Right ventricle myocardium superior (tissue), 1 donor: ENCODE measurements at places on chromosomes 11 and 22. TPM values are rescaled to one million over a fixed set of nuclear protein-coding genes. Genes with fewer than 3 reads are reported as not detected.

- no peak for DNase-seq
Observed at GRCh38 chr11:124115782-124116616, 749 bp downstream of the VWA5A start.

GRCh38 chr11:74203966-74204365 lies 32.9 kb downstream of the PPME1 start:
- DNase-seq, result no peak

Gene LUZP2
- not detected for total RNA-seq

DNA sequence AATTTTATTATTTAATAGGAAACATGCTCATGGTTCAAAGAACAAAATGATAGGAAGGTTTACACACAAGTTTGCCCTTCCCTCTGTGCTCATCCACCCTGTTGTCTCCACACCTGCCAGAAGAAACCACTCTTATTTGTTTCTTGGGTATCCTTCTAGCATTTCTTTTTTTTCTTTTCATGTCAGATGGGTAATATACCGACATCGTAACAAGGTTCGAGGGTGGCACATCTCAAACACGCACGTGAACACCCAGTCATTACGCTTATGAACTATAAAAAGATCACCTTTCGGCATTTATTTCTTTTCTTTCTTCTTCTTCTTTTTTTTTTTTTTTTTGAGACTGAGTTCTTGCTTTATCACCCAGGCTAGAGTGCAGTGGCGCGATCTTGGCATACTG lies 70.5 kb downstream of the UBASH3B start:
- no peak for DNase-seq

DNA sequence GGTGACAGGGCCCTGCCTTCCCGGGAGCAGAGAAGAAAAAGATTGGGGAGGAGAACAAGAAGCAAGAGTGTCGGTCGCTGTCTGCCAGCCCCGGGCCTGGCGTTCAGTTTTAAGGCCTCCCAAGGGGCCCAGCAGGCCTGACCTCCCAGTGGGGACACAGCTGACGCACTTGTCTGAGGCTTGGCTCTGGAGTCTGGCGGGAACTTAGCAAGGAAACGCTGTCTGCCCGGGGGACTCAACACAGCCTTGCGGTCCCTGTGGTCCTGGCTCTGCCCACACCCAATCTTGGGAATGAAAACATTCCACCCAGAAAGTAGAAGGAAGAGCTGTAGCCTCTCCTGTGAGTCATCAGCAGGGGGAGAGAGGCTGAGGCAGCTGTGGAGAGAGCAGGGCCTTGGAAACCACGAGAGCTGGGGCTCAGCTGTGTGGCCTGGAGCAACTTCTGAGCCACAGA lies 54.4 kb downstream of the TRAF6 start:
- peak; percentile 86 for DNase-seq
